ENCODE measurements at places on chromosomes 16 and 17. TPM values are rescaled to one million over a fixed set of nuclear protein-coding genes. Genes with fewer than 3 reads are reported as not detected.

DNA sequence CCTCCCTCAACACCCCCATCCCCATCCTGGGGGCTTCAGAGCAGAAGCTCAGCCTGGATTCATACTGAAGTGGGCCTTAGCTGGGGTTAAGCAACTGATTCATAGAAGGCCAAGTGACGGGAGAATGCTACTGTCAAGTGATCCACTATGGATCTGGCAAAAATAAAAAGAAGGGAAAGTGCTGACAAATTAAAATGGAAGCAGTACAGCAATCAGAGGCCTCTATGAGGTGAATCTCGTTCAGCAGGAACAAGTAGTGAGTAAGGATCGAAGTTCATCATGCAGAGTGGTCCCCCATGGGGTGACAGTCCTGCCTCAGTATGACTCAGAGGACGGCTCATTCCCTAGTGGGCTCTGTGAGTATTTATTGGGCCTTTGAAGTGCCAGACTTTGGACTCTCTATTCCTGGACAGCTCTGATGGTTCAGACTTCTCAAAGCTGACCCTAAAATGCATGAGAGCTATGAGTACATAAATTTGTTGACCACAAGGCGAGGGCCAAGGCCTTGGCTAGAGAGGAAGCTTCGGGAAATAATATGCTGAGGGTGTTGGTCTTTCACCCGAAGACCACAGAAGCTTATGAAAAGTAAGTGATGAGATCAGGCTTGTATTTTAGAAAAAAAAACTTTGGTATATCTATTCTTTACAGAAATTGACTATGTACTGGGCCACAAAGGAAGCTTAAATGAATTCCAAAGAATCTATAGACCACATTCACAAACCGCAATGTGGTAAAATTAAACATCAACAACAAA lies 5.3 kb upstream of the NSMCE1 start:
- peak; percentile 27 for DNase-seq
- no peak overlapping the region for H3K4me3 ChIP-seq
- no peaks in the 10 kb centered on the region for H3K27me3 ChIP-seq
- peaks cover 12% of the 10 kb centered on the region for H3K4me1 ChIP-seq

DNA sequence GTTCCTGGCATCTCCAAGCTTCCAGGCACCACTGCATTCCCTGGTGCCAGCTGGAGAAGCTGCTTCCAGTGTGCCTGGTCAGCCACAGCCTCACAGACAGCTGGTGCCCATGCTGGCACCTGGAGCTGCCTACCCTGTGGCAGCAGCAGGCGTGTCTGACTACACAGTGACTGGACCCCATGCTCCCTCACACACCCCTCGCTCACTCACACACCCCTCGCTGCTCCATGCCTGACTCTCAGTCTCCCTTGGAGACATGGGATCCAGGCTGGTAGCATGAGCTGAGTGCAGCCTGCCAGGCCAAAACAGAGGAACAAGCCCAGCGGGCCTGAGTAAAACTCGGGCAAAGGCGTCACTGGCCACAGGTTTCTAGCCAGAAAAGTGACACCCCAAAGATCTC lies 59.1 kb upstream of the SMIM36 start:
- H3K4me3 ChIP-seq: no peak overlapping the region
- no peaks in the 10 kb centered on the region for H3K27me3 ChIP-seq
- no peaks in the 10 kb centered on the region for H3K36me3 ChIP-seq

- no peaks in the 10 kb centered on the region for H3K36me3 ChIP-seq
- no peak for DNase-seq
- no peaks in the 10 kb centered on the region for H3K27me3 ChIP-seq
Observed at GRCh38 chr16:22743401-22743800, 70.6 kb upstream of the HS3ST2 start.

DNA sequence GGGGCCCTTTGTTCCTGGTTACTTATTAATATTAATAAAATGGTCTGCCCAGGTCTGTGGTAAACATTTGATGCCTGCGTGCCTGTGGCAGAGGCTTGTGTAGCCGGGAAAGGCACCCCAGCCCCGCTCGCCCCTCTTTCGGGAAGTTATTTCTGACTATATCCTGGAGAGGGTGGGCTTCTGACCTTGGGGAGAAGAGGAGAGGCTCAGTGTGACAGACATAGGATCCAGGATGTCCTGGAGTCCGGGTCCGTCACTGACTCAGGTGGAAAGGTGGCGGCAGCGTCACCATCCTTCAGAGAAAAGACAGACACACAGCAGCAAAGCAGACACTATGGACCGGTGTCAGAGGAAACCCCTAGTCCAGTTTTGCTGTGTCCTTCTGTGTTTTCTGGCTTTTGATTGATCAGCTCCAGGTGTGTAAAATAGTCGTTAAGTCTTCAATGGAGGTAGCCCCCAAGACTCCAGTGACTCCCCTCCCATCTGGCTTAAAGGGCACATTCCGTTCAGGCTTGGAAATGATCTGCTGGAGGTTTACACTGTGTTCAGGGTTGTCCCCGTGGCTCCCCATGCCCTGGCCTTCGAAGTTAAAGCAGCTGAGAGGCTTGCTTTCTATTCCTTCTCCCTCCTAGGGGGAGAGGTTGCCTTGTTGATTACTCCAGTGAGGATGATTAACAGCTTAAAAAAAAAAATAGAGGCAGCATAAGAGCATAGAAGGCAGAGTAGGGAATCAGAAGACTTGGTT lies 81.6 kb downstream of the CCDC182 start:
- H3K27ac ChIP-seq: no peak overlapping the region
- H3K4me1 ChIP-seq: no peaks in the 10 kb centered on the region
- H3K4me3 ChIP-seq: no peak overlapping the region
- DNase-seq: no peak
- H3K36me3 ChIP-seq: no peaks in the 10 kb centered on the region
- no peaks in the 10 kb centered on the region for H3K27me3 ChIP-seq

DNA sequence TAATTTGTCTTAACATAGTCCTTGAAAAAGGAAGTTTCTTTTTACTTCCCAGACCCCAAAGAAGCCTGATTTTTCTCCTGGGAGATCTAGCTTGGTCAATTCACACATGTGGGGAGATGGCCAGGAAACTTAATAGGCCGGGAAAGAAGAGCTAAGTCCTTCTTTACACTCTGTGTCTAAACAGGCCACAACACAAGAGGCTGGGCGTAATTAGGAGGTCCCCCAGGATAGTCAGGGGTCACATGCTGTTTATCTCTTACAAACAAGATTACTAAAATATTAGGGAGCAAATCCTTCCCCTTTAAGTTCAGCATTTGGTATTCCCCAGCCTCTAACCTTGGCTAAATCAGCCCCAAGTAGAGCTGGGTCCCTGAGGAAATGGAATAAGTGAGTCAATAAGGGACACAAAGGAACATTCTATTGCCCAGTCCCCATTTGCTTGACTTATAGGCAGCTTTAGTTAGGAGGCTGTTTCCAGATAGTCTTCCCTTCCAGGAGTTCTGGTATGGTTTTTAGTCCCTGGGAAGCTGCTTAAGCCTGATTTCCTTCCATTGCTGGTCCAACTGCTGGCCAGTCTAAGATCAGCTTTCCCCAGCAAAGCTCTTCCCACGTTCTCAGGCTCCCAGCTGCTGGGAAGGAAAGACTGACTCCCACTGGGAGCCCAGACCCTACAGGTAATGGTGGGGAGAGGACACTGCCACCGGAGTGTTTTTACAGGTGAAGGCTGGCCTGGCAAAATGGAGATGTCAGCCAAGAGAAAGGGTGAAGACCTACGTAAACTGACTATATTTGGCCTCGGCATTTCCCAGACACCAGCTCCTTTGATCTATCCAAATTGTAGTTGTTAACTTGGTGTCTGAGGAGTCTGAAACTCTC lies 14.1 kb upstream of the HOXB9 start:
- no peak overlapping the region for H3K27ac ChIP-seq
- no peak overlapping the region for H3K4me3 ChIP-seq
- peaks cover 8% of the 10 kb centered on the region for H3K4me1 ChIP-seq
- H3K27me3 ChIP-seq: peaks cover 65% of the 10 kb centered on the region
- DNase-seq: no peak

- H3K4me3 ChIP-seq: no peak overlapping the region
- DNase-seq: no peak
- H3K27me3 ChIP-seq: no peaks in the 10 kb centered on the region
- peaks cover 13% of the 10 kb centered on the region for H3K4me1 ChIP-seq
- H3K27ac ChIP-seq: no peak overlapping the region
- H3K36me3 ChIP-seq: no peaks in the 10 kb centered on the region
Observed at GRCh38 chr17:48483471-48484131, 47.2 kb downstream of the HOXB1 start.

DNA sequence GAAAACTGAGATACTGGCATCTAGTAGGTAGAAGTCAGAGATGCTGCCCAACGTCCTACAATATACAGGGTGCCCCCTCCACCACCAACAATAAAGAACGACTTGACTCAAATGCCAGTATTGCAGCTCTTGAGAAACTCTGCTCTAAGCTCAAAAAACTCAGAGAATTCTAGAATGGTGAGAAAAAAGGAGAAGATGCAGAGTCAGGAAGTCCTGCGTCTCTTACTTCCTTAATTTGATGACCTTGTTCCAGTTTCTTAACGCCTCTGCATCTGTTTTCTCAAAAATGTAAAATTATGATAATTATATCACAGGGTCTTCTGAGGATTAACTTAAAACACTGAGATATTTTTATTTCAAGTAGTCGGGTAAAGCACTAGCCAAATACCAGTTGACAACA lies 1.7 kb upstream of the HSBP1 start:
- DNase-seq: no peak
- no peaks in the 10 kb centered on the region for H3K27me3 ChIP-seq

- DNase-seq: no peak
- H3K4me3 ChIP-seq: no peak overlapping the region
- no peak overlapping the region for H3K27ac ChIP-seq
Observed at GRCh38 chr17:58310511-58311428, 17.8 kb downstream of the TSPOAP1 start.

DNA sequence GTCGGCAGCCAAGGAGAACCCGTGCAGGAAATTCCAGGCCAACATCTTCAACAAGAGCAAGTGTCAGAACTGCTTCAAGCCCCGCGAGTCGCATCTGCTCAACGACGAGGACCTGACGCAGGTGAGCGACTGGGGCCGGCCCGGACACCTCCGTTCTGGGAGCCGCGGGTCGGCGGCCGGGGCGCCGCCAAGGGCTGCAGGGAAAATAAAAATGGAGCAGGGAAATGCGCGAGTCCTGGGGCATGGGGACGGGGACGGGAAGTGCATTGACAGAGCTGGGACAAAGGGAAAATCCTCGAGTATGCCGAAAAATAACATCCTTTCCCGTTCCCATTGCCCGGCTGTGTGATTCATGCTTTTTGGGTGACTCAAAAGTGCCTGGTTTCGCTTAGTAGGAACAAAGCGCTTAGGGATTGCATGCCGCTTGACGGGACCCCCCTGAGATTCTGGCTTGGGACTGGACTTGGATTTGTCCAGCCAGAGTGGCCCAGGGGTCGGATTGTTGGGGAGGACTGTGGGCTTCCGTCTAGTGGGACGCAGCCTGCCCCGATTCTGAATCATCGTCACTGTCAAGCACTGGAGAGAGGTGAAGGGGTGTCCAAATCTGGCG lies 699 bp downstream of the MPRIP start:
- peak overlapping the region; percentile 77 for H3K4me3 ChIP-seq
- peaks cover 50% of the 10 kb centered on the region for H3K4me1 ChIP-seq
- no peaks in the 10 kb centered on the region for H3K36me3 ChIP-seq
- no peaks in the 10 kb centered on the region for H3K27me3 ChIP-seq

DNA sequence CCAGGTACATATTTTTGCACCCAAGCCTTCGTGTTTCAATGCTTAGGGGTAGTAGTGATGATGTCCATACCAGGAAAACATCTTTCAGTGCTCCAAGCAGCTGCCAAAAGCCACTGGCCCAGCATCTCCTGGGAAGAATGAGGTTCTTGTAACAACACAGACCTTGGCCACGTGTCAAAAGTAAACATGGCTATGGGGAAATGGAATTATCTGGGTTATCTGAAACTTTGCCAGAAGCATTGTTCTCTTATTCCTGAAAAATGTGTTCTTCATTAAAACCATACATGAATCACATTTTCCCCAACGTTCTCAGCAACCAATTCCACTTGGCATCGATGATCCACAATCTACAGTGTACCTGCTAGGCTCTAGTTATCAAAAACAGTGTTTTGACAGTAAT lies 524.2 kb upstream of the EEF2KMT start:
- no peaks in the 10 kb centered on the region for H3K4me1 ChIP-seq
- no peak overlapping the region for H3K4me3 ChIP-seq
- no peaks in the 10 kb centered on the region for H3K27me3 ChIP-seq
- H3K36me3 ChIP-seq: no peaks in the 10 kb centered on the region
- H3K27ac ChIP-seq: no peak overlapping the region

GRCh38 chr17:28467456-28468025 lies 5.9 kb upstream of the SLC13A2 start:
- no peak overlapping the region for H3K27ac ChIP-seq
- H3K27me3 ChIP-seq: no peaks in the 10 kb centered on the region
- no peak overlapping the region for H3K4me3 ChIP-seq

DNA sequence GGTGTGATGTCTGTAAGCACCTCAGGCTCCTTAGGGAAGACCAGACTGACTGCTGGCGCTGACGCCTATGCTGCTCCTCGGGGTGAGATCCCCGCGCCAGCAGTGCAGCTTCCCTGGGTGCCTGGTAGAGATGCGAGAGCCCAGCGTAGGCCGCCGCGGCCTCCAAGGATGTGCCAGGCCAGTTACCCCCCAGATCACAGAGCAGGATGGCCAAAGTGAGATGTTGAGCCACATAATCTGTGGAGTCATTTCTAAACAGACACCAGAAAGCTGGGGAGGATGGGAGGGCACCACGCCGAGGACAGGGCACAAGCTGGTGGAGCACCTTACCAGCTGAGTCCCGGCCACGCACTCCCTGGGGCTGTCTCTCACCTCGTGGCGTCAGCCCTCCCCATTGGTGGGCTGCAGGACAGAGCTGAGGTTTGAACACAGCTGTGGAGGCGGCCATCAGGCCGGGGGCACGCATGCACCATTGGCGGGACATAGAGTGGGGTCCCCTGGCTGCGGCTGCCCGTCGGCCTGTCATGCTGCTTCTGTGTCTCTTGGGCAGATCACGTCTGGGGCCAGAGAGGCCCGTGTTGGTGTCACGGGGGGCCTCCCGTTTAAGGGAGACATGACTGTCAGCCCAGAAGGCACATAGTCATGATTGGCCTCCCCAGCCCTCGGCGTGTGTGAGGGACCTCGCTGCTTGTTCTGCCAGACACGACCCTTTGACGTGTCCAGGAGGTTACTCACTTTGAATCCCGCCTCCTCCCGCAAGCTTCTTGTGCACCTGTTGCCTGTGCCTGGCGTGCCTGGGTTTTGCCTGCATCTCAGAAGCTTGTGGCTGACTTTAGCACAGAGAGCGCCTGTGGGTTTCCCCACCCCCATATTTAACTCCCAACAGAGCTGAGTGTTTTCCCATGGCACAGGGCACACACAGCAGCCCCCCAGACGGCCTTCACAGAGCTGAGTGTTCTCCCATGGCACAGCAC lies 21.9 kb downstream of the MAPK8IP3 start:
- peaks cover 12% of the 10 kb centered on the region for H3K4me1 ChIP-seq
- no peak overlapping the region for H3K4me3 ChIP-seq
- DNase-seq: no peak
- peaks cover 33% of the 10 kb centered on the region for H3K36me3 ChIP-seq
- H3K27ac ChIP-seq: no peak overlapping the region
- no peaks in the 10 kb centered on the region for H3K27me3 ChIP-seq

Gene KCTD13
- 85.7 TPM for total RNA-seq

Gene NOMO2
- 115 TPM for total RNA-seq

Gene GPRC5C
- total RNA-seq: not detected

Measured in CD4-positive, alpha-beta memory T cell (primary cell).